ENCODE measurements at places on chromosomes 16 and 17.

DNA sequence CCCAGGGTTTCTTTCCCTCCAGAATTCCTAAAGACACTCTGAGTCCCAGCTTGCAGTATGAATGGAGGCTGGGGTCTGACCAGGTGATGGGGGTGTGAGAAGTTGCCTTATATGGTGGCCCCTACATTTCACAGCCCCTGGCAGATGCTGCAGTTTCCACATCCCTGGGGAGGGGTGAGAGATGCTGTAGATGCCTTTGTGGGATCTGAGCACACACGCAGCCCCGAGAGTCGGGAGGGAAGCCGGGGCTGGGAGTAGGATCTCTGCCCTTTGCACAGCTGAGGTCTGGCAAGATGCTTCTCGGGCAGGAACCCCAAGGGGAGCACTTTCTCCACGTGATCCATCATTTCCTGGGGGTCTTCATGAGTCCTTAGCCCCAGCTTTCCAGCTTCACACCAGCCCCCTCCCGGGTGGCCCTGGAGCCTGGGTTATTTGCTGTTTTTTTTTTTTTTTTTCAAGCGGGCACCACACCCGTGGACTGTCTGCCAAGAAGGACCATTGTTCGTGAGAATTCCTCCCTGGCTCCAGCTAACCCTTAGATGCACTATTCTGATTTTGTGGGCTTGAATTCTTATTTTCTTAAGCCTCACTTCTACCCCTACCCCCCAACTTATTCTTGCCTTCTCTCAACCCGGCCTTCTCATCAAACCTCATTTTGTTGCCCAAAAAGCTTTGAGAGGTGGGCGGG, 50.6 kb downstream of the NTN1 start:
- no peak for DNase-seq

DNA sequence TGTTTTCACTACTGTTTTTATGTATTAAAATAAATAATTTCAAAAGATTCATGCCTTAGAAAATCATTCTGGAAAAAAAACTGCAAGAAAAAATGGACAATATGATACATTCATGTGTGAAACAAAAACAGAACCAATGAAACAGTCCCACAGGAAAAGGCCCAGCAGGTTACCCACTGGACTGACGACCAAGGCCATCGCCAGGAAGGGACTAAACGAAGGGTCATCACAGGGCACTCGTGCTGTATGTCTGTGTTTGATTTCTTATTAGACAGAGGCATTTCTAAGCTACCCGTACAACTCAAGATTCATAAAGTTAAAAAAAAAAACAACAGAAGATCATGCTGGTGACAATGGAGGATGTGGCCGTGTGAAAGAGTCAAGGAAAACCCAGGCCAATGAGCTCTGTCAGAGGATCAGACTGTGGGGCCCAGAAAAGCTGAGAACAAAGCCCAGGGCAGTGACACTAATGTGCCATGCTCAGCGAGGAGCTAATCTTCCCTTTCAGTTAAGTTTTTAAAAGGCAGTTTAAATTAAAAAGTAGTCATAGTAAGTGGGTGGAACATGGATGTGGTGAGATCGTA, 31.8 kb downstream of the NSMCE1 start:
- DNase-seq = no peak

DNA sequence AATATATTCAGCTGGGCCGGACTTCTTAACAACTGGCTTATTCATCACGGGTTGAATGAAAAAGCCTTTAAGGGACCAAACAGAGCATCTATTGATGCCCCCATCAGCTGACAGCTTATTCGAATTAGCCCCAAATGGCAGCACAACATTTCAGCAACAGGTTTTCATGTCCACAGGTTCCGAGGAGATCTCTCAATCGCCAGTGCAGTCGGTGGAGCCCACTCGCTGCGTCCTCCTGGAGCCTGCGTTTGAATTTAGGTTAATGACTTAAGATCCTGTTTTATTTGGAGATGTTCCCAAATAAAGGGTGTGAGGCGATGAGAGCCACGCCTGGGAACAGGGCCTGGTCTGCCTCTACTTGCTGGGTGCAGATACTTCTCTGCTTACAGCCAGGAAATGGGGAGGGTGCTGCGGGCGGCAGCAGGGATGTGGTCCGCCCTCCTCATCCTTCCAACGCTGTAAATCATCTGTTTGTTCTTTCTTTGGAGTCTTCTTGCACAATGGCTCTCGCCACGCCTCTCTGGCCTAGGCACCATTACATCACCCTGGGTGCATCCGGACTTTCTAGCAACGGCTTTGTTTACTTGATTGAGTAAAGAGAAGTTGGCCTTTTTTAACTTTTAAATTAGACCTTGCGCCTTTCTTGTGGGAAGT, 22.6 kb downstream of the NDE1 start:
- peak; percentile 56 for DNase-seq

GRCh38 chr16:67723911-67724305, 4.8 kb upstream of the GFOD2 start:
- DNase-seq = no peak

- DNase-seq = no peak
These were observed 34.7 kb downstream of the MRTFB start for GRCh38 chr16:14105760-14106375.

GRCh38 chr16:69195369-69196029, 8.5 kb downstream of the SNTB2 start:
- no peak for DNase-seq

- DNase-seq = no peak
These were observed 253.6 kb upstream of the XYLT1 start for GRCh38 chr16:17724242-17724898.

Data from stimulated activated CD4-positive, alpha-beta T cell treated with anti-CD3 and anti-CD28 coated beads, Interleukin-4, amount 100 ng/mL, for 24 hours (primary cell).